Activated effector memory CD4-positive, alpha-beta T cell treated with anti-CD3 and anti-CD28 coated beads, Interleukin-2, amount 50 U/mL, for 16 hours (primary cell): ENCODE measurements at places on chromosomes 5 and 9.

DNA sequence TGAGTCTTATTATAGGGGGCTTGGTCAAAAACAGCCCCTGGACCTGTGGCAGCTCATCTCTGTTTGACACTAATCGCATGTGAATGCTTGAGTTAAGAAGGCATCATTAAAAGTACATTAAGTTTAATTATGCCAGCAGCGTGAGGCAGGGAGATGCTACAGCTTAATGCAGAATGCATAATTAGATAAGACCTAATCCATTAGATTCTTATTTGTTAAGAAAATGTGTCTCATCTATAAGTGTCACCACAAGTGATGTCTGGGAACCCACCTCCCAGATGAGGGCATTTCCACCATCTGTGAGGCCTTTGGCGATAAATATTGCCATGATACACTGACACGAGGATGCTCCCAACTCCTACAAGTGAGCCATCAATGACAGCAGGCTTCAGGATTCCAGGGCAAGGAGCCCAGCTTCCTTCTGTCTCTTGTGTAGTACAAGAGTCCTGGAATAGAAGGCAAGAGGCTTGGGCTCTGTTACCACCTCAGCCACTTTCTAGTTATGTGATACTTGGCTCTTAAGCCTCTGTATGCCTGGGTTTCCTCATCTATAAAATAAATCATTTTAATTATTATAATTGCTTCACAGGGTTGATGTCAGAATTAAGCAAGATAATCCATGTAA, 202.7 kb downstream of the FAM114A2 start:
- DNase-seq: no peak

- DNase-seq: no peak
Measured at GRCh38 chr9:34179213-34180136, 632 bp downstream of the UBAP1 start.

DNA sequence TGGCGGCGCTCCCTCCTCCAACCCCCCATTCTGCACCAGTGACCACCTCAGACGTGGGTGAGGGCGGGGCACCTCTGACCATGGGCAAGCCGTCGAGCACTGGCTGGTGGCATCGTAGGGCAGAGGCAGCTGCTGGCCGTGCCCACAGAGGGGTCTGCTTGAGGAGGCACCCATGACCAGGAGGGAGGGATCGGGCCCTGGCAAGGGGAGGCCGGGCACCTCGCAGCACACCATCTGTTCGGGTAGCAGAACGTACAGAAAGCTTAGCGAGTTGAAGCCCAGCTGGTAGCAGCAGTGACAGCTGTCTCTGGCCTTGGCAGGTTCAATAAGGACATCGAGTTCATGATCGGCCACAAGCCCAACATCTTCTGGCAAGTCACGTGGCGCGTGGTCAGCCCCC, 4.3 kb upstream of the SLC6A18 start:
- DNase-seq: no peak

DNA sequence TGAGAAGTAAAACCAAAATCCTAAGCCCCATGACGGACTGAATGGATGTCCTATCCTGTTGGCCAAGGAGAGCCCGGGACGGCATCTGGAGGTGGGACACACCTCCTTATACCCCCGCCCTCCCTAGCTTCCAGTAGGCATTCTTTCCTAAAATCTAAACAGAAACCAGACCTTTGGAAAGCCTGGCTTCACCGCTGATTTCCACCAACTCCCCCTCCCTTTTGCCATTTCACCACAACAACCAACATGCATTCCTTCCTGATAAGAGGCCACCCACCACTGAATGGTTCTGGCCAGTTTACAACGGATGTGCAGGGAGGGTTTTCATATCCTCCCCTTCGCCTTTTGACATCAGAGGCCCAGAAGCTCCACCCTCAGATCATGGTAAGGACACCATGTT, 9.2 kb upstream of the RARS1 start:
- no peak for DNase-seq

- DNase-seq: no peak
Measured at GRCh38 chr9:84785792-84786547, 116.4 kb downstream of the NTRK2 start.

- DNase-seq: no peak
Measured at GRCh38 chr9:136190237-136190601, 14.7 kb downstream of the LHX3 start.

- DNase-seq: peak; percentile 25
Measured at GRCh38 chr5:6568383-6568782, 64.5 kb downstream of the NSUN2 start.

DNA sequence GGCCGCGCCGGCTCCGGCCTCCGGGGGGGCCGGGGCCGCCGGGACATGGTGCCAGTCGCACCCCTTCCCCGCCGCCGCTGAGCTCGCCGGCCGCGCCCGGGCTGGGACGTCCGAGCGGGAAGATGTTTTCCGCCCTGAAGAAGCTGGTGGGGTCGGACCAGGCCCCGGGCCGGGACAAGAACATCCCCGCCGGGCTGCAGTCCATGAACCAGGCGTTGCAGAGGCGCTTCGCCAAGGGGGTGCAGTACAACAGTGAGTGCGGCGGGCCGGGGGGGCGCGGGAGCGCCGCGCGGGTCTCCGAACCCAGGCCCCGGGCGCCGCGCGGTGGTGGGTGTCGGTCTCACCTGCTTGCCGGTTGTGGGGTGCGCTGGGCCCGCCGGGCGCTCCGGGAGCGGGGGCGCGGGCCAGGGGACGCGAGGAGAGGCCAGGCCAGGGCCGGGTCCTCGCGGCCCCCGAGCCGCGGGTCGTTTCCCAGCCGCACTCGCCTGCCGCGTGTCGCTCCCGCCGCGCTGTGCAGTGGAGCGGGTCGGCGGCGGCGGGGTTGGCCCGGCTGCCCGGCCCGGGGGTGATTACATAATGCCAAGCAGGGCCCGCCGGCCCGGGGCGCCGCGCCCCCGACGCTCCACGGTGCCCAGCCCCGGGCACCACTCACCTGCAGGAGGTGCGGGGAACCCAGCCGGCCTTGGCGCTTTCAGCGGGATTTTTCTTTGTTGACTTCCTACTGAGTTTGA, 492 bp downstream of the RABL6 start:
- DNase-seq: peak; percentile 84

- DNase-seq: no peak
Measured at GRCh38 chr5:67679184-67679841, 482.7 kb upstream of the CD180 start.

GRCh38 chr5:943201-943917, 50.7 kb downstream of the TRIP13 start:
- DNase-seq: no peak

GRCh38 chr9:71648453-71648852, 119.9 kb downstream of the CEMIP2 start:
- DNase-seq: no peak

- no peak for DNase-seq
Measured at GRCh38 chr9:98038958-98039357, 17.6 kb upstream of the NANS start.

- peak; percentile 83 for DNase-seq
Measured at GRCh38 chr9:34988218-34989002, 1.1 kb upstream of the DNAJB5 start.

DNA sequence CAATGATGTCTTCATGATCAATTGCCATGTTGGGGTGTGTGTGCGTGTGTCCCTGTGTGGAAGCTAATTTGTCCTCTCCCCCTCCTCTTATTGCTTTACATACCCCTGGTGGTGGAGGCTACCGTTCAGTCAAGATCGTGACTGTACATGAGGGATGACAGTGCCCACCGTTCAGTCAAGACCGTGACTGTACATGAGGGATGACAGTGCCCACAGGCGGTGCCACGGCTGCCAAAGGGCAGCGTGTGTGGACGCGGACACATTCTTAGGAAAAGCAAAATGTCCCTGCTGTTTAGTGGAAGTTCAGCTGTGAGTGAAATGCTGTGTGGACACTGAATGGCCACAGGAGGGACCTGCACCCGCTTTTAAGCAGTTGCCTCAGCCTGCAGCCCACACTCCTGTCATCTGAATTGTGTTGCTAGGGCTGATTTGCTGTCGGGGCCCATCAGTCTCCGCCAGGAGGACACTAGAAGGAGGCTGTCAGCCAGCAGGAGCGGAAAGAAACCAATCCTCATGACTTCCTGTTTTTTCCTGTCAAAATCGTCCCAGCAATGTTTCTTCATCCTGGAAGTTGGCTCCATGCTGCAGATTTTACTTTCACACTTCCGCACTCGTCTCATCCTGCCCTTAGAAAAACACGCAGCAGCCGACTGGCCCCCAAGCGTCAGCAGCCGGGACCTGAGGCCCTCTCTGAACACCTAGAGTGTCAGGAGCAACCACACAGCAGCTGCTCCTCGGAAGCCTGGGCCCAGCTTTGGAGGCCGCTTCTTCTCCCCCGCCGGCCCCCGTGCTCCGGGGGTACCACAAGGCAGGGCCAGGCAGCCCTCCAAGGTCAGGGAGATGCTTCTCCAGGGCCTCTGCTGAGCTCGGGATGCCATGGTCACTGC, 9.1 kb downstream of the OR2V1 start:
- DNase-seq: no peak

DNA sequence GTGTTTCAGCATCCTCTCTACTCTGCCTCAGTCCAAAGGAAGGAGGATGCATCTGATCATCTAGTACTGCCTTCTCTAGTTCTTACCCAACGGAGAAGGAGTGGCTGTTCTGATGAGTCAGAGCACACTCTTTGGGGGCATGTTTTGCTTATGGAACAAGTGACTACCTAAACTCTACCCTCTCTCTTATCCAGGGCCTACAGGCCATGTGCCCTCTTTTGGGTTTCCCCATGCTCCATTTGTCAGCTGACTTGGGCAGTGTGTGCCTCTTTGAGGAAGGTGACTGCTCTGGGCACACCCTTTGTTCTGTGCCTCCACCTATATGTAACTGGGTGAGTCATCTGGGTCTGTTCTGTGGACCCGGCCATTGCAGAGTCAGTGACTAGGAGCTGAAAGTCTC, 89.6 kb upstream of the BNC2 start:
- DNase-seq: no peak

GRCh38 chr5:147658293-147658932, 124.1 kb downstream of the JAKMIP2 start:
- no peak for DNase-seq

DNA sequence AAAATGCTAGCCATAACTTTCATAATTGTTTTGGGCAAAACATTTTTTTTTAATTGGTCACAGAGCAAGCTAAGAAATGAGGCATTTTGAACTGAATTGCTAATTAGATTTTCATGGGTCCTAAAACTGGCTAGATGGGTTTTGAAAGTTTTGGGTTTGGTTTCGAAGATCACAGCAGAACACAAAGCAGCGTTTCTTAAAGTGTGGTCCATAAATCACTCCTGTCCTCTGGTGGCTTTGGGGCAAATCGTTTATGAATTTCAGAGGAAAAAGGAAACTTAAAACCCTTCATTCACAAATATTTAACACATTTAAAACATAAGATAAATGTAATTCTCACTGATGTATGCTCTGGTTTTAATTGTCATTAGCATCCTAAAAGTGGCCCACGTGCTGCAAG, 503.7 kb downstream of the SPATA31D1 start:
- DNase-seq: no peak

GRCh38 chr5:105726093-105726492, 1944.6 kb downstream of the EFNA5 start:
- no peak for DNase-seq

DNA sequence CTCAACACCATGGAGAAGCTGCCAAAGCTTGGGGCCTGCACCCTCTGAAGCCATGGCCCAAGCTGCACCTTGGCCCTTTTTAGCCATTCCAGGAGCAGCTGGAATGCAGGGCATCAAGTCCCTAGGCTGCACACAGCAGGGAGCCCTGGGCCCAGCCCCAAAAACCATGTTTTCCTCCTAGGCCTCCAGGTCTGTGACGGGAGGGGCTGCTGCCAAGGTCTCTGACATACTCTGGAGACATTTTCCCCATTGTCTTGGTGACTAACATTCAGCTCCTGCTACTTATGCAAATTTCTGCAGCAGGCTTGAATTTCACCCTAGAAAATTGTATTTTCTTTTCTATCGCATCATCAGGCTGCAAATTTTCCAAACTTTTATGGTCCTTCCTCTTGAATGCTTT, 64.6 kb downstream of the ELOVL7 start:
- no peak for DNase-seq

- DNase-seq: no peak
Measured at GRCh38 chr5:62680121-62680520, 101.5 kb downstream of the LRRC70 start.

GRCh38 chr5:30104872-30105596, 1088.5 kb upstream of the CDH6 start:
- no peak for DNase-seq

DNA sequence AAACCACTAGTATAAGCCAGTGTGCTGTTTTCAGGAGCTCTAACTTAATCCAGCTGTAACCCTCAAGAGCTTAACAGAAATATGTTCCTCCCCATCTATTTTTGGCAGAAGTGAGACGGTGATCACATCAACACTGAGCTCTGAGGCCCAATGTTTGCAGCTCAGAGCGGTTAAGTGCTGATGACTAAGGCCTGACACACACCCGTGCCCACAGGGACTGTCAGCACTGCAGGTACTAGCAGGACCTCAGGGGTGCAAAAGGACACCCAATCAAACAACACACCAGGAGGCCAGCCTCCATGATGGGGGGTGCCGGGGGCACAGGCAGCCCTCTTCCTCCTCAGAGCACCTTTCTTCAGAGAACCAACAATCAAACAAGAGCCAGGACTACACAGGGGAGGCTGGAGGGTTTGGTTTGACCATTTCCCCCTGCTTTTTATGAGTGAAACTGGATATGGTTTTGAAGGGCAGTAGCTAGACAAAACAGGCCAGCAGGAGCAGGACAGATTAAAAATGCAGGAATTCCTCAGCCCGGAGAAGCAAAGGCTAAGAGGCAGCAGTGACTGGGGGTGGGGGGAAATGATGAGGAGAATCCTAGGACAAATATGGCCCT, 61.3 kb downstream of the RAPGEF1 start:
- DNase-seq: peak; percentile 92

GRCh38 chr5:151225475-151225874, 1.6 kb upstream of the CCDC69 start:
- no peak for DNase-seq

DNA sequence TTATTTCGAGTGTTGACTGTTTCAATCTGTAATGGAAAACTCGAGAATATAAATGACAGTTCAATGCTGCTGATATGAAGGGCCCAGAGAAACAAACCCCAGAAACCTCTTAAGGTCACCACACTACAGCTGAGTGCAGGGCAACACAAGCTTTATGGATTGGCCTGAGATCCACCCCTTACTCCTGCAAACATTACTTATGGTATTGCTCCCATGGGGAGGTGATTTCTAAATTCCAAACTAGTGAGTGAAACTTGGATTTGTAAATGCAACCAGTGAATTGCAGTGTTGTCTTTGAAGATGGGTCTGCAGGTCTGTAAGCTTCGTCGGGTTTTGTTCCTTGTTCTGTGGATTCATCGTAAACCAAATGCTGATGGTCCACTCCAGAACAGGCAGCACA, 85.4 kb downstream of the NTRK2 start:
- no peak for DNase-seq

- DNase-seq: peak; percentile 83
Measured at GRCh38 chr9:95494022-95494415, 22.8 kb downstream of the PTCH1 start.

DNA sequence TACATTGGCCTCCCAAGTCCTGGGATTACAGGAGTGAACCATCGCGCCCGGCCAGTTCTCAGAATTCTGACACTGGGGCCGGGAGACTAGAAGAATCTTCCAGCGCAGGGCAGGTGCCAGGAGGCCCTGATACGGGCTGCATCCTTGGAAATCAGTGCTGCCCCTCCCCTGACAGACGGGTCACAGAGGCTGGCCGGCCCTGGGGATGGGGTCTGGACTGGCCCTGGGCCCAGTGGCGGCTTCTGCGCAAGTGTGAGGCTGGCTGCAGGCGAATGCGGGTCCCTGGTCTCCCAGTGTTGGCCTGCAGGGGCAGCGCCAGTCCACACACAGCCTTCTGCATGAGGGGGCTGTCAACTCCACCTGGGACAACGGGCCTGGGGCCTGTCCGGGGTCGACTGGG, 831 bp upstream of the TBC1D9B start:
- DNase-seq: no peak

- DNase-seq: no peak
Measured at GRCh38 chr9:30120666-30121065, 2263.8 kb upstream of the ACO1 start.
